Stimulated activated naive CD8-positive, alpha-beta T cell treated with anti-CD3 and anti-CD28 coated beads, Interleukin-15, Interleukin-2, amounts not matched to agents 100 U/mL and 50 U/mL, for 24 hours (primary cell): ENCODE measurements at places on chromosomes 4 and X.

DNA sequence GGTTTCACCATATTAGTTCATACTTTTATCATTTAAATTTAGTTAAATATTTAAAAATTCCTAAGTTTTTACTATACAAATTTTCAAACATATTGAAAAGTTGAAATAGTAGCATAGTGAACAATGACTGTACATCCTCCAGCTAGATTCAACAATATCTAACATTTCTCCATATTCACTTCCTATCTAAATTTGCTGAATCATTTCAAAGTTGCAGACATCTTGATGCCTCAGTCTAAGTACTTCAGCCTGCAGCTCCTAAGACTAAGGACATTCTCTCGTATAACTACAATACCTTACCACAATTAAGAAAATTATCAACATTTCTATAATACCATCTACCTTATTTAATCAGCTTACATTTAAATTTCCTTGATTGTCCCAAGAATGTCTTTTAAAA is 132.7 kb downstream of the TMEM164 start:
- no peak for DNase-seq

DNA sequence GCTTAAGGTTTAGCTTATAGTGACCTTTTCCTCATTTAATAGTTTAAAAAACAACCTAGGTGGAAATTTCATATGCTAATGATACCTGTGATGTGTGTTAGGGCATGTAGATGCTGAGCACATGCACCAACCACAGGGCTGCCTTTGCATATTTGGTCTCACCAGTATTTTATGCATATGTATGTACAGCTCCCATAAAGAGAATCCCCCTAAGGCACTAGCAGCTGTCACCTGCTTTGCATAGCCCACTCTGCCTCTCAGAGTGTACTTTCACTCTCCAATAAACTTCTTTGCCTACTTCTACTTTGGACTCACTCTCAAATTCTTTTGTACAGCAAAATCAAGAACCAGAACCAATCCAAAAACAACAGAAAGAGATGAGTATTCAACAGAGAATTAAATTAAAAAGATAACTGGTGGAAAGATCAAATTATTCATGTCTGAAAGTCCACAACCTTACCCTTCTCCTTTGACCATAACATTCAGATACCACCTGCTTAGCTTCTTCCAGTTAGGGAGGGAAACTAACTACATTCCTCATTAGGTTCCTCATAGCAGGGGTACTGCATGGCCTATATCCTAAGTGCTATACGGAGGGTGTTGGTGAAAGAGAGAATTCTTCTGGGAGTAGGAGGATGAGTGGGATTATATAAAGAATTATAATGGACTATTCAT is 250.5 kb downstream of the STPG2 start:
- no peak for DNase-seq

- no peak for DNase-seq
These were observed 14.9 kb downstream of the ELF4 start for GRCh38 chrX:130095249-130096030.

GRCh38 chr4:164446516-164446915 is 307.4 kb upstream of the SMIM31 start:
- no peak for DNase-seq

DNA sequence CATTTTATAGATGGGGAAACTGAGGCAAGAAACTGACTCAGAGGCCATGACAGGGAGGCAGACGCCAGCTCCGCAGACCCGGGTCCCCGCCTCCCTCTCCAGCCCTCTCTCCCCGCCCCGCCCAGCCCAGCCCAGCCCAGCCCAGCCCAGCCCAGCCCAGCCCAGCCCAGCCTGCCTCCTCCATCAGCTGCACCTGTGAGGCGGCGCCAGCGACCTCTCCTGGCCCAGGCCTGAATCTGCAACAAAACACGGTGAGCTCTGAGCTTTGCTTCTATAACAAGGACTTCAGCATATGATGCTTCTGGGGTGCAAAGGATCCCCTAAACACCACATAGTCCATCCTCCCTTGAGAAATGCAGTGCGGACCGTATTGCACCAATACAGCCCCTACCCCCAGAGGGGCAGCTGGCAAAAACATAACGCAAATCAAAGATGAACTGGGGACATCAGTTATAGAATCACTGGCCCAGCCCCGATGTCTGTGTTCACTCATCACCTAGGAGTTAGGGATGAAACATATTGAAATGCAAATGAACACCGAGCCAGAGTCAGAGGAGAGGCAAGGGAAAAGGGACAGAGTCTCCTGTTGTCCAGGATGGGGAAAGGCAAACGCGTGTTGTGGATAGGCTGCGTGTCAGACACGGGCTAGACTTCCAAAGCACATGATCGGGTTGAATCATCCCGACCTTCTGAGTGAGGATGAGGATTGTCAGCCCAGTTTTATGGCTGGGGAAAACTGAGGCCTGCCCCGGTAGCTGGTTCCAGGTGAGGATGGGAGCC is 216.1 kb upstream of the PSAPL1 start:
- no peak for DNase-seq

GRCh38 chrX:105829011-105829410 is 6.7 kb downstream of the NRK start:
- no peak for DNase-seq

DNA sequence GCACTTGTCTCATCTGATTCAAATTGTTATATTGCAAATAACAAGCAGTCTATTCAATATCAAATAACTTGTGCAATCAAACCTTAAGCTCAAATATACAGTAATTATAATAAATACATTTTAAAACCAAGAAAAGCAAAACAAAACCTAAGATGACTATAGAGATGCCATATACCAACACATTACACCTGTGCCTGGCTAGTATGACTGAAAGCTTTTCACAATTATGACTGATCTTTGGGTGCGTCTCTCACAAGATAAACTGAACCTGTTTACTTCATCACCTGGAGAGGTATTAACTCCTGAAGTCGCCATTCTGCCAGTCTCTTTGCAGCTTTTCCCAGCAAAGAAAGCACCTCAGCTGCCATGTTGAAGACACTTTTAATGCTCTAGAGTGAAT is 41.3 kb downstream of the ACSL4 start:
- no peak for DNase-seq

- DNase-seq = no peak
These were observed 40.4 kb downstream of the MAP7D3 start for GRCh38 chrX:136210806-136211205.

GRCh38 chrX:42978655-42979379 is 200.9 kb upstream of the PPP1R2C start:
- no peak for DNase-seq
